ENCODE measurements at places on chromosomes 11 and 22.

DNA sequence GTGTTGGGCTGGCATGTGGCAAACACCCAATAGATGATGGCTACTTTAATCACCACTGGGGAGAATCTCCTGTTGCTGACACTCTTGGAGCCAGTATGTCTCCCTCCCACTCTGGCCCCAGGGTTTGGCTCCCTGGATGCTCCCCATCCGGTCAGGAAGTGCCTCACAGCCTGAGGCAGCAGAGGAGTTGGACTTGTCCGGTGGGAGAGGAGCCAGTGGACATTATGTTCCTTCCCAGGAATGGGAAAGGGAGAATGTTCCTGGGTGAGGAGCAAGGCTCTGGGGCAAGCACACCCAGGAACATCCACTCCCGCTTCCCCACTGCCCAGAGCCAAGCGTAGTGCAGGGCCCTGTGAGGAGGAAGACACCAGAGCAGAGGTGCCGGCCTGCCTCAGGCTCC, 84.6 kb upstream of the NAV2 start:
- DNase-seq, result no peak

DNA sequence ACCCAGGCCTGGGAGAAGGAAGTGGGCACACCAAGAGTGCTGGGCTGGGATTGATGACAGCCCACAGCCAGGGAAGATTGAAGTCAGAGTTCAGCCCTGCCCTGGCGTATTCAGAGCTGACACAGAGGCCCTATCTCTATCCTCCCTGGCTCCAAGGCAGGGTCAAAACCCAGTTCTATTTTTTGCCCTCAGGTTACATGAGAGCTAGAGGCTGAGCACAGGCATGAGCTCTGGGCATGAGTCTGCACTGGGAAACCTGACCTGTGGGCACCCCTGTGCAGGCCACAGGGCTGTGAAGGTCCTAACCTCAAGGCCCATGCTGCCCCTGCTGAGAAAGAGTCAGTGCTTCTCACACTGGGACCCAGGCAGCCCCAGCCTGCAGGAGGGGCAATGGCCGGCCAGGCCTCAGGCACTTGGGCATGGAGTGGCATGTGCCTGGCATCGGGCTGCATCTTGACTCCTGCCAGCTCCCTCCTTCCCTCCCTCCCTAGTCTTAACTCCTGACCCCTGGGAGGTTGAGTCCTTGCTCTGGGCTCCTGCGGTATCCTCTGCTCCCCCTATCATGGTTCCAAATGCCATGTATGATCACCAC, 5.4 kb downstream of the SLC35E4 start:
- DNase-seq, result no peak

- DNase-seq, result no peak
Observed at GRCh38 chr11:99968336-99968735, 718.8 kb upstream of the ARHGAP42 start.

GRCh38 chr11:2559527-2560311, 114.9 kb downstream of the KCNQ1 start:
- no peak for DNase-seq

- DNase-seq, result no peak
Observed at GRCh38 chr11:19450282-19450681, 209.5 kb upstream of the E2F8 start.

DNA sequence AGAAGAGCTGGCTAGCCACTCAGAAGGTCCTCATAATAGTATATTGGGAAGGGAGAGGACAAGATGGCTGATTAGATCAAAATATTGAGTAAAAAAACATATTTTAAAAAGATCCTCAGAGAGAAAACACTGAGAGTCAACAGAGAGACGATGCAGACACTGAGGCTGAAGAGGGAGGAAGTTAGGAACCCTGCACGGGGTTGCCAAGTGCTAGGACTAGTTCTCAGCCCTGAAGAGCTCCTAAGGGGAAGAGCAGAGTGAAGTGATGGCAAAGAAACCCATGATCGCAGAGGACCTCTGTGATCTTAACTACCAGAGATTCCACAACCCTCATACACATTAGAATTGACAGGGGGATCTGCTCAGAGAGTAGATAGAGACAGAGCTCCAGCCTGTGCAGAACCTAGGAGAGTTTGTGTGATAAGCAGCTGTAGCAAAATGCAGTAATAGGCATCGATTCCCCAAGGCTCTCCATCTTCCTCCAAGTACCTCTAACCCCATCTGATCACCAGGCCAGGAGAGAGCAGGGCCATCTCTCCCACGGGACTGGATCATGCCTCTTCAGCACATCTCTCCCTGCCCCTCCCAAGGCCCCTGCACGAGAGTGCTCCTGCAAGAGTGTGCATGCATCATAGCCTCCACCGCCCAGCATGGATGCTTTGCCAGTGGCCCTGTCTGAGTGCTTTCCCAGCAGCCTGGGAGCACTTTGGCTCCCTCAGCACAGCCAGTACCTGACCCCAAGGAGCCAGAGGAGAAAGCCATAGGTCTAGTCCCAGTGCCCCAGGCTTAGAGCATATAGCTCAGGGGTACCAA, 41.2 kb upstream of the ARL14EP start:
- DNase-seq, result no peak

GRCh38 chr11:86949995-86950660, 5.1 kb downstream of the FZD4 start:
- DNase-seq, result no peak

DNA sequence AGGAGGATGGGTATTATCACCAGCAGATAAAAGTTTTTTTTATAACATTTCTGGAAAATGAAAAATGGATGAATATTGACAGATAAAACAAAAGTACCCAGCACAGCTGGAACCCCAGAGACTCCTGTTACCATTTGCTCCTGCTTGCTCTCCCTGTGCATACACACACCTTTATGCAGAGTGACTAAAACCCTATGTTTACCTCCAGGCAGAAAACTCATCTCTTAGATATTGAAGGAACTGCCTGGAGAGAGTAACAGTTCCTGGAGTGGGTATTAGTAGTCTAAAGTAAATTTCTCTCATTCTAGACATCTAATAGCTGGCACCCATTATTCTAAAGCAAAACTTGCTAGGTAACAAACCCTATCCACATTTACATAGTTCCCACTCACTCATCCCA, 38.0 kb downstream of the CYP2R1 start:
- DNase-seq, result no peak

DNA sequence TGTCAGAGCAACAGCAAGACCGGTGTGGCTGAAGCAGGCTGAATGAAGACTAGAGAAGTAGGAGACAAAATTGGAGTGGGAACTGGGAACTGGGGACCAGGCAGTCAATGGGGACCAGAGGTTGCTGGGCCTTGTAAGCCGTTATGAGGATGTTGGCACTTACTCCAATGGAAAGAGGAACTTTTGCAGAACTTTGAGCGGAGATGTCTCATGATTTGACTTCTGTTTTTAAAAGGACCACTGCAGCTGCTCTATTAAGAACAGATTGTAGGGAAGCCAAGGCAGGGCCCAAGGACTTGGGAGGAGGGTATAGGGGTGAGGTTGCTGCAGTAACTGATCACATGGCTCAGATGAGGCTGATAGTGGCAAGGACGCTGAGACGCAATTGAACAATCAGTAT, 34.2 kb downstream of the IL18 start:
- DNase-seq, result no peak

DNA sequence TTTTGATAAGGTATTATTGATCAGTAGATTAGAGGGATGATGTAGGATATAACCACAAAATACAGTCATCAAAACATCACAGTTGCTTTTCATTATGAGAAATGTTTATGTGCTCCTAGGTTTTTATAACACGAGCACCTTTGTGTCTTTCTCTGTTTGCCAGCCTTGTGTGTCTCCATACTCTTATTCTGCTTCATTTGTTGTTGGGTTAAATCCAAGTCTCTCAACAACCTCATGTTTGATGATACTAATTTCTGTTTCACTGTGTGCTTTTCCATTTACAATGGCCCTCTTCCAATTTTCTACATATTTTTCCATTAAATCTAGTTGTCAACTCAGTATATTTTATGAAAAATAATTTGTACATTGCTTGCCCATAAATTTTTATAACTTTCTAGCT, 107.7 kb upstream of the POU2AF2 start:
- DNase-seq, result no peak

GRCh38 chr11:128492903-128493569, 94.3 kb downstream of the ETS1 start:
- no peak for DNase-seq

DNA sequence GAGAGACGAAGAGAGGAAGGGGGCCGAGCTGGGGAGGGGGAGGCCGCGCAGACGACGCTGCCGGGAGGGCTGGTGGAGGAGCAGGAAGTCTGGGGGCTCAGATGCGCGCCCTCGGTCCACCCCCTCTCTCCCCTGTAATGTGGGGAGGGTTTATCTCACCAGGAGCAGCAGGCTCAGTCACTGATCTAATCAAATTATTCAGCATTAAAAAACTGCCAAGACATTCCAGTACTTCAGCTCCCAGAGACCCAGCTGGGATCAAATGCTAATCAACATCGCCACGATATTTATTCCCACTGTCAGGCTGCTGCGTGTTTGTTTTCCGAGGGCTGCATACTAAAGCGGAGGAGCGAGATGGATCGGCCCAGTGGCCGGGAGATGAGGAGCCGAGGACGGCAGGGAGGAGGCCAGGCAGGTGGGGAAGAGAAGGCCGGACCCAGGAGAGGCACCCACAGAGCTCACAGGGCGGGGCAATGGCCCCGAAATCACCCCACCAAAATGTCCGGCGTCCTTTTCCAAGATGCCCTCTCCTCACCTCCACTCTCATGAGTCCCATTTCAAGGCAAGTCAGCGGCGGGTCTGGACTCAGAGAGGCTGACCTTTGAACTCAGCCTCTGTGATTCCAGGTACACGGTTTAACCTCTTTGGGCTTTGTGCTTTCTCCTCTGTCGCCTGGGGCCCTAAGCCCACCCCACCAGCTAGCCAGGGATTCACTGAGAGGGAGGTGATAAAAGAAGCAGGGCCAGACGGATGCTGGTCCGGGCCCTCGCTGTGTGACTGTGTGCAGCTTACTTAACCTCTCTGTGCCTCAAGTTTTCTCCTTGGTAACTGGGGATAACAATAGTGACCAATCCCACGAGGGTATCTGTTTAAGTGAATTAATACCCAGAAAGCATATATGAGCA, 502.1 kb downstream of the MN1 start:
- DNase-seq, result no peak

DNA sequence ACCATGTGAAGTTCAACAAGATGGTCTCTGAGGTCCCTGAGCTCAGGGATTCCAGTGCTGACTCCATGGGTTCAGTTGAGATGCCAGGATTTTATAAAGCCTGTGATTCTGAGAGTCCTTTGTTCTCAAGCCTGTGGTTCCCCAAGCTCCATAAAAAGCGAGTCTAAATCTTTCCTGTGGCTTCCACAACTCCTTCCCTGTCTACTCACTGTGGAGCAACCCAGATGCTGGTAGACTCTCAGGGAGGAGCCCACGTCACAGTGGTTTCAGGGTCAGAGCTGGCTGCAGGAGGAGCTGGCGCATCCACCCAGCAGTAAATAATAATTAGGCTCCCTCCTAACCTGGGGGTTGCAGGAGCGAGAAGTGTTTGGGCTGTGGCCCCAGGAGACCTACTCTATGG, 2.0 kb upstream of the RELT start:
- no peak for DNase-seq

GRCh38 chr11:26851696-26852095, 129.8 kb upstream of the SLC5A12 start:
- DNase-seq, result no peak

DNA sequence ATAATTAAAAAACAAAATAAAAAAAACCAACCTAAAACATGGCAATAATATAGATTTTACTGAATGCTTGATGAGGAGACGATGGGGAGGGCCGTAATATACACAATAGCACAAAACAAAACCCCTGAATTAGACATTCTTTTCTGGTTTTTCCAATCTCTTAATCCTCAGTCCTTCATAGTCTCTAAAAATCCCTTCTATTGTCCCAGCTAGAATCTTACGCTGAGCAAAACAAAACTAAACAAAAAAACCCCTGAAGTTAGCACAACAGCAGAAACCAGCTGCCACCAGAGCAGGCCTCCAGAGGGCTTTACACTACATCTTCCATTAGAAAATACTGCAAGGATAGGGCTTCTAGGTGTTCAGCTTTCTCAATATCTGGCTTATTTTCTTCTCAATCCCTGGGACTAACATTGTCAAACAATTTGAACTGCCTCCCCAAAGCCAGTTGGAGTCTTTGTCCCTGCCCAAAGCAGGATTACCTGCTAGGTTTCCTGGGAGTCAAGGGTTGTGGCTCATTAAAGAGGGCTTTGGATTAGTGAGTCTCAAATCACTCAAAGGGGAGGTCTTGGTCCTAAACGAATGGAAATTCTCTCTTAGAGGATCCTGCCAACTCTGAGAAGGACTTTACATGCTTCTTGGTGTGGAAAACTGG, 2.1 kb upstream of the RNF26 start:
- no peak for DNase-seq

- no peak for DNase-seq
Observed at GRCh38 chr11:114326151-114326550, 30.0 kb downstream of the NNMT start.

GRCh38 chr11:27501100-27501499, 5.5 kb downstream of the LIN7C start:
- no peak for DNase-seq

GRCh38 chr11:57192316-57192715, 10.6 kb downstream of the LRRC55 start:
- DNase-seq, result no peak

GRCh38 chr11:87454241-87454640, 416.5 kb downstream of the TMEM135 start:
- DNase-seq, result no peak

DNA sequence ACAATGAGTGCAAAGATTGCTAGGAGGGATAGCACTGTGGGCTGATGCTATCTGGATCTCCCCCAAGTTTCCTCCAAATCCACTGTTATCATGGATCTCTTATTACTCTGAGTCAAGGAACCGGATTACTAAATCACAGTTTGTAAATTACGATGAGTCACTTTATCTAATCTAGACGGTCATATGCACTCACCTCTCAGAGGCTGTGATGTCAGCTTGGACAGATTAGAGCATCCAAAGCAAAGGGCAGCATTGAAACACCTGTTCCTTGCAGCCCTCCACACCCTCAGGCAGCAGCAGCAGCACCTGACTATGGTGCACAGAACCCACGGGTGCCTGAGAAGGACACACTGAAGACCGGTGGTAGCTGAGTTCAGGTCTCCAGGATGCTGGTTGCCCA, 14.0 kb upstream of the POU2AF1 start:
- no peak for DNase-seq

DNA sequence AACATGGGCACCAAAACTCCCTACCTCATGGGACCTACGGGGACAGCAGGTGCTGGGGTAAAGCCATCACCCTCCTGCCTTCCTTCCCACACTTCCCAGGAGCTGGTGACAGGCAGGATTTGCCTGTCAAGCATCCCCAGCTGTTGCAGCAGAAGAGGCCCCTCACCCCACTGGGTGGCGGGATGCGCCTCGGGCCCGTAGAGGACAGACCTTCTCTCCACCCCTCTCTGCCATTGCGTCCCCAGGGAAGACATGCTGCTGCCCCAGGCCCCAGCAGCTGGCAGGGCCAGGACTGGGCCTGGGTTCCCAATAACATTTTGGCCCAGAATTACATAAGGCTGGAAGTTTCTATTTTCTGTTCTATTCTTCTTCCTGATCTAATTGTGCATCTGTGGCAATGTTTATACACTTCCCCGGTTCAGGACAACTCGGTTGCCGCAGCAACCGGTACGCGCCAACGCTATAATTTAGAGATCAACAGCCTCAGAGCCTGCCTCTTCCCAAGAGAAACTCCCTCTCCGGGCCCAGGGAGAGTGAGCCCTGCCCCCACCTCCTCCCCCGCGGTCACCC, 25.4 kb downstream of the KCNJ4 start:
- DNase-seq, result no peak
